ENCODE measurements at places on chromosomes 16 and 17. TPM values are rescaled to one million over a fixed set of nuclear protein-coding genes. Genes with fewer than 3 reads are reported as not detected.

Gene MT4
- total RNA-seq, result not detected

Gene CRHR1
- not detected for total RNA-seq

Gene CA5A
- total RNA-seq, result not detected

Gene DNAI2
- not detected for total RNA-seq

Gene CHST5
- not detected for total RNA-seq

Gene WSCD1
- total RNA-seq, result 0.09 TPM

Gene AIPL1
- not detected for total RNA-seq

Gene POLR3K
- 4.0 TPM for total RNA-seq

Gene VPS4A
- 33.5 TPM for total RNA-seq
